HEK293T (cell line): ENCODE measurements at places on chromosomes 7 and 10.
A peak's percentile ranks its signal among the peaks of the same experiment; 100 is the strongest.

GRCh38 chr7:94687076-94687475, 31.1 kb upstream of the SGCE start:
- no peak for DNase-seq

GRCh38 chr10:29646238-29646902, 11.6 kb upstream of the SVIL start:
- no peak for DNase-seq

GRCh38 chr7:133320891-133321290, 68.0 kb downstream of the EXOC4 start:
- no peak for DNase-seq

- no peak for DNase-seq
Observed at GRCh38 chr10:43234471-43235041, 32.3 kb downstream of the RASGEF1A start.

DNA sequence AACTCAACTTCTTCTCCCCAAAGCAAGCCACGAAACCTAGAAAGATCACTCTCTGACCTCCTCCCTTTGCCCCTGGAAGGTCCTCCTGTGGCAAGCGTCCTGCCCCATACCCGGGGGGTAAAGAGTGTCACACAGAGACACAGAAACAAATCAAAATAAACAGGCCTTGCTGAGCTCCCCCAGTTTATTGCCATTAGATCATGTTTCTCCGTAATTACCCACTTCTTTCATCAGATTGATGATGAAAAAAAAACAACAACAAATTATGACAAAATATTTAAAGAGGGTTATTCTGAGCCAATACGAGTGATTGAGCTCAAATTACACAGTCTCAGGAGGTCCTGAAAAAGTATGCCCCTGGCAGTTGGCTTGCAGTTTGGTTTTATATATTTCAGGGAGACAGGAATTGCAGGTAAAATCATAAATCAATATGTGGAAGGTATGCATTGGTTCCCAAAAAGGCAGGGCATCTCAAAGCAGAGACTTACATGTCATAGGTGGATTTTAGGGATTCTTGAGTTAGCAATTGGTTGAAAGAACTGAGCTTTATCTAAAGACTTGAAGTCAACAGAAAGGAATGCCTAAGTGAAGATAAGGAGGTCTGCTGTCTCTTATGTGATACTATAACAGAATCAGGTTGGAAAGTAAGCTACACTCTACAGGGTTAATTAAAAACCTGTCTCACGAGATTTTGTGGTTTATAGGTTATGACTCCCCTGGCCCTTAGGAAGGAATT, 86.2 kb downstream of the APBB1IP start:
- DNase-seq: peak; percentile 34
